ENCODE measurements at places on chromosomes 5 and 9. TPM values are rescaled to one million over a fixed set of nuclear protein-coding genes. Genes with fewer than 3 reads are reported as not detected.

- DNase-seq, result no peak
Observed at GRCh38 chr5:151054709-151055108, 26.1 kb downstream of the TNIP1 start.

- DNase-seq, result no peak
Observed at GRCh38 chr9:33449715-33450114, 2.3 kb upstream of the AQP3 start.

DNA sequence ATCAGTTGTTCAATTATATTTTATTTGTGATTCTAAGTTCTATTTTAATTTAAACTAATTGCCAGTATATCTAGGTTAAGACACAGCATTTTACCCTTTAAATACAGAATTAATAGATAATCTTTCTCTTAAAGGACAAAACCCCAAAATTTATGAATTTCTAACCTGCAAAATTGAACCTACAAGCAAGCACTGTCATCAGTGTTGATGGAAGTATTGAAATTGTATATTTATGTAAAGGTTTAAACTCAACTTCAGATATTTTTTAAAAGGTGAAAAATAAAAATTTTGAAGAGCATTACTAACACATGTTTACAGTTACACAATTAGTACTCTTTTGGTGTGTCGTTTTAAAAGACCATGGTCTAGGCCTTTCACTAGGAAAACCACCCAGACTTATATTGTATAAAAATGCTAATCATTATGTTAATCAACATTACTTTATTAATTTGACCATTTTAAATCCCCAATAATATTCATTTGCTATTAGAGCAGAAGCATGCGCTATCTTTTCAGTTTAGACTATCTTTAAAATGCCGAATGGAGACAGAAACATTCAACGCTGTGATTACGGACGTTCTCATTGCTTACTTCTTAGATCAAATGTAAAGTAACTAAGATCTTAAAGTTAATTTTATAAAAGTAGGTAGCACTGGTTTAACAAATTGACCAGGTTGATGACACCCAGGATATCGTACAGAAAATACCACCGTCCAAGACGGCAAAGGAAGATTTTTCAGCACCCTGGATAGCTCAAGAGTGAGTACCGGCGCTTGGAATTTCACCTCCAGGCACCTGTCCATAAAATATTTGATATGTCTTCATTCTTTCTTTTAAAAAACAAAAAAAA lies 3.2 kb downstream of the OTP start:
- DNase-seq, result no peak

- no peak for DNase-seq
Observed at GRCh38 chr5:51518607-51519006, 135.4 kb downstream of the ISL1 start.

GRCh38 chr9:33229359-33230114 lies 10.4 kb upstream of the SPINK4 start:
- DNase-seq, result no peak

DNA sequence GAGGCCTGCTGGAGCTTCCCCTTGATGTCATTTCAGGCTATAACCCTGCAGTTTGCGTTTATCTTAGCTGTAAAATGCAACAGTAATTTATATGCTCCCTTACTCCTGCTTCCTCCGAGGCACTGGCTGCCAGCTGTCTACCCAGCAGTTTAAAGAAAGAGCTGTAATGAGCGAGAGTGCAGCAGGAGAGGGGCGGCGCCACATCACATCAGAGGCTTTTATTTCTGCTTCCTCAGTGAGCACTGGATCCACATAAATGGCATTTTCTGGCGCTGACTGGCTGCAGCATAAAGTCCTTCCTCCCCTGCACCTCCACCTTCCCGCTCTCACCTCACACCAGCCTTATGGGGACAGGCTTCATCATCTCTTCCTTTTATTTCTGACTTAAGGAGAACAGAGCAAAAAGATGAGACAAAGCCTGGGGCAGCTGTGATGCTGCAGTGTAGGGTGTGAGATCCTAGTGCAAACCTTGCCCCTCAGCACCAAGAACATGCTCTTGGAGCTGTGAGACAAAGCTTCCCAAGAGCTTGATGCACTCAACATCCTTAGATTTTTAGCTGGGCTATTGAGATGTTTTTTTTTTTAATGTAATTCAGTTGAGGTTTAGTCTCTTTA lies 829.6 kb upstream of the ZNF608 start:
- peak; percentile 69 for DNase-seq

The BRD3OS gene
- 11.8 TPM for total RNA-seq

The ADAMTS19 gene
- 2.1 TPM for total RNA-seq

The TAF1L gene
- total RNA-seq, result not detected

The DHFR gene
- 8.6 TPM for total RNA-seq

- no peak for DNase-seq
Observed at GRCh38 chr9:967903-968641, 8.4 kb upstream of the DMRT3 start.

DNA sequence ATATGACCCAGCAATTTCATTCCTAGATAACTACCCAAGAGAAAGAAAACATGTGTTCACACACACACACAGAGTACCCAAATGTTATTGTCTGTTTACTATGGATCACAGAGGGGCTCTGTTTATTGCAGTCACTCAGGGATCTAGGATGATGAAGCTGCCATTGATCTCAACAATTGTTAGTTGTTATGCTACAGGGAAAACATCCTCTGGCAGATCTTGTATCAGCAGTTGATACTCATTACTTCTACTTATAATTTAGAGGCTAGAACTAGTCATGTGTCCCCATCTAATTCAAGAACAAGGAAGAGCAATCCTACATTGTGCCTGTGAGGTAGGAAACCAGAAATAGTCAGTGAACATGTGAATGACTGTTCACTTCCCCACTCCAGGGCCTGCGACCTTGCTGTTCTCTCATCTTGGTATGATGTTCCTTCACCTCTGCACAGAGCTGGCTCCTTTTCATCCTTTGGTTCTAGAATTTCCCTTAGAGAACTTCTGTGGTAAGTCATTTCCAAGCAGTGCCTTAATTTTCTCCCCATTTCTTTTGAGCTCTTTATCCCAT lies 30.3 kb downstream of the NMUR2 start:
- no peak for DNase-seq

The CD74 gene
- total RNA-seq, result 216 TPM

GRCh38 chr9:131275332-131276093 lies 797 bp downstream of the FAM78A start:
- DNase-seq, result no peak
